Caki2 (cell line): ENCODE measurements at places on chromosomes 1 and 21. TPM values are rescaled to one million over a fixed set of nuclear protein-coding genes. Genes with fewer than 3 reads are reported as not detected.

DNA sequence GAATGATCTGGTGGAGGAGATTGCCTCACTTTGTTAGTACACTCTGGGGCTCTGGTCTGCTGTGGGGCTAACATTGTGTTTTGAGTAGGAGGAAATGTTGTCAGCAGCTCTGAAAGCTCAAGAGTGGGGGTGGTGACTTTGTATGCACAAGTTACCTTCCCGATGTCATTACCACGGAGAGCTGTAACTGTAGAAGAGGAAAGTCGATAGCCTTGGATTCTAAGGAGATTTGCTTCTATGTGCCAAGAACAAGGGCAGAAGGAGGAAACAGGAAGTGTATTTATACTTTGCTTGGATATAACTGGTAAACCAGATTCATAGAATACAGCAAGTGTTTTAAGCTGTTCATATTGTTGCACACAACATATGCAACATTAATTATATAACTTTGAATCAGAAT is 196.1 kb downstream of the AMY1C start:
- no peak for DNase-seq

- no peak for DNase-seq
Observed at GRCh38 chr1:234865171-234866006, 255.4 kb upstream of the IRF2BP2 start.

- no peak for DNase-seq
Observed at GRCh38 chr1:89905395-89906058, 84.7 kb downstream of the LRRC8D start.

GRCh38 chr1:67733681-67734322 is 48.8 kb downstream of the GADD45A start:
- DNase-seq = no peak

- DNase-seq = no peak
Observed at GRCh38 chr1:84870591-84870990, 22.4 kb downstream of the LPAR3 start.

DNA sequence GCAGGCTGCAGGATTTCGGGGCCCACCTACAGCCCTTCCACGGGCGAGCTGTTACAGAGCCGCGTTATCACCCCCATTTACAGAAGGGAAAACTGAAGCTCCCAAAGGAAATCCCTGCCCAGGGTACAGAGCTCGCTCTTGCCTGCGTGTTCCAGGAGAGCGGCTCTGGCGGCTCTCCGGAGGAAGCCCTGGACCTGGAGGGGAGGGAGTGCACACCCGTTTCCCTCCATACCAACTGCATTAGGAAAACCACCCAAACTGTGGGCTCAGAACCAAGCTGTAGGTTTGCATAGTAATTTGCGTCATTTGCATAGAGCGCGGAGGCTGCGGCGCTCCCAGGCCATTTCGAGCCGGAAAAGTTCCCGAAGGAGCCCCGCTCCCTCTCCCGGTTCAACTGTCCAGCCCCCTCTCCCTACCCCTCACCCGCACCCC is 24.7 kb upstream of the ADGRB2 start:
- DNase-seq = no peak

DNA sequence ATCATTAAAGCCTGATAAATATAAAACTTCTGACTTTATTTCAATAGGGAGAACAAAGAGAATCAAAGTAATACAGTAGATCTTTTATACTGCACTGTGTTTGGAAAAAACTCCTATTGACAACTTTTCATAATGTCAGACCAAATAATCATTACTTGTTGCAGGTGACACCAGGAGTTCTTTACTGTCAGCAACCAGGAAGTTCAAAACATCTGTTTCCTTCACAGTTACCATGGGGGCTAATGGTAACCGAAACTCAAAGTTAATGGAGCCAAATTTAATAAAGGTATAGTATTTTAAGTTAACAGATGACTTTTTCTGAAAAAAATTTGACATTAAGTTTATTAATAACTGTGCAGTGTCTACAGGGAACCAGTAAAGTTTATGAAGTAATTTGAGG is 10.6 kb downstream of the EFCAB7 start:
- DNase-seq = no peak

GRCh38 chr21:27772816-27773215 is 805.9 kb upstream of the ADAMTS5 start:
- DNase-seq = no peak

DNA sequence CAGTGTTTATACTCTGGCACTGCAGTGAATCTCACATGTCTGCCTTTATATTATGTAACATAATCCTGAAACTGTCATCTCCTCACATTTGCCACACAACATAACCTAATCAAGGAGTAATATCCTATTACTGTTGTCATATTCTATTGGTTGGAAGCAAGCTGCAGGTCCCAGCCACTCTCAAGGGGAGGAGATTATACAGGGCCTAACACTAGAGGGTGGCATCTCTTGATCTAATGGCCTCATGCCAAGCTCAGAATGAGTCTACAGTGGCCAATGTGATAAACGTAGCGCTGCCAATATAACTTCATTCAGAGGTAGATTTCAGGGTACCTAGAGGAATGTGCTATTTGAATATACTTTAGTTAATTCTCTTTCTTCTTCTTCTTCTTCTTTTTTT is 166.8 kb downstream of the BACH1 start:
- no peak for DNase-seq

- no peak for DNase-seq
Observed at GRCh38 chr21:18070392-18070791, 174.2 kb upstream of the CHODL start.

- no peak for DNase-seq
Observed at GRCh38 chr1:211261229-211261628, 2.1 kb downstream of the RCOR3 start.

- DNase-seq = no peak
Observed at GRCh38 chr1:209686322-209686721, 11.1 kb downstream of the G0S2 start.

GRCh38 chr1:78718566-78718965 is 68.9 kb downstream of the IFI44 start:
- no peak for DNase-seq

DNA sequence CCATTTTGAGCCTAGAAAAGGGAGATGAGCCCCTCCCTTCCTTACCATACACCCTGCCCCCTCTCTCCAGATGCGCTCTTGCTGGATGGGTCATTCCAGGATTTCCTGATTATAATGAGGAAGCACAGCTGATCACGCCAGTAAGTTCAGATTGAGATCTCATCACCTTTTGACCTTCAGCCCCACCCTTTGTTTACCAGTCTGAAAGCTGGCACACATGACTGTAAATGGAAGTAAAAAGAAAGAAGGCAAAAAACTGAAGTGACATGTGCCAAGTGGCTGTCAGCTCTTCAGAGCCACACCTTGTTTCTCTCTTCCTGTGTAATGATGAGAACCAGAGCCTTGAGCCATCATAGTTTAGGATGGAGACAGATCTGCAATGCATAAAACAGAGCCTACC is 27.9 kb downstream of the S1PR1 start:
- no peak for DNase-seq

- peak; percentile 34 for DNase-seq
Observed at GRCh38 chr1:111879081-111879480, 110.4 kb downstream of the KCND3 start.

- no peak for DNase-seq
Observed at GRCh38 chr1:89576013-89576412, 51.4 kb downstream of the LRRC8B start.

CHRM3 gene
- total RNA-seq = 0.07 and 0.58 TPM in 2 replicates

PRKAA2 gene
- 3.9 and 4.9 TPM in 2 replicates for total RNA-seq

ERICH3 gene
- total RNA-seq = not detected in 2 replicates

ZNF670 gene
- total RNA-seq = 2.1 and 3.7 TPM in 2 replicates

C8A gene
- total RNA-seq = not detected in 2 replicates

GOLT1A gene
- 8.5 TPM in 1 of 2 replicates, not detected in the other for total RNA-seq

TUT4 gene
- total RNA-seq = 2.4 and 9.4 TPM in 2 replicates

HSD3B2 gene
- total RNA-seq = not detected in 2 replicates

GREM2 gene
- 0.34 TPM in 1 of 2 replicates, not detected in the other for total RNA-seq

BROX gene
- 51.7 and 65.9 TPM in 2 replicates for total RNA-seq

FDPS gene
- total RNA-seq = 239 and 330 TPM in 2 replicates

SPRR2D gene
- not detected in 2 replicates for total RNA-seq
